ENCODE measurements at places on chromosomes 11 and 22. TPM values are rescaled to one million over a fixed set of nuclear protein-coding genes. Genes with fewer than 3 reads are reported as not detected.

GRCh38 chr22:20111045-20111688 lies 4.7 kb upstream of the RANBP1 start:
- no peak for DNase-seq

GRCh38 chr11:104369761-104370160 lies 205.8 kb upstream of the PDGFD start:
- DNase-seq, result no peak

- DNase-seq, result no peak
Observed at GRCh38 chr11:6298605-6299004, 21.7 kb downstream of the CAVIN3 start.

DNA sequence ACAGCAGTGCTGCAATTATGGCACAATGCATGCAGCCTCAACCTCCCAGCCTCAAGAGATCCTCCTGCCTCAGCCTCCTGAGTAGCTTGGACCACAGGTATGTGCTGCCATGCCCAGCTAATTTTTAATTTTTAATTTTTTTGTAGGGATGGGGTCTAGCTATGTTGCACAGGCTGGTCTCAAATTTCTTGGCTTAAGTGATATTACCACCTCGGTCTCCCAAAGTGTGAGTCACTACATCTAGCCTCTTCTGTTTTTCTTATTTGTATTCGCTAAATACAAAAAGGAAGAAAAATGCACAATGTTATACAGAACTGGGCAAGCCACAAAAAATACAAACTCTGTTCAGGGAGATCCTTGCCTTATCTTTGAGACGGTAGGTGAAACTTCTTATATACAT lies 62.1 kb downstream of the DDI1 start:
- no peak for DNase-seq

- DNase-seq, result no peak
Observed at GRCh38 chr22:50074551-50075530, 10.4 kb downstream of the MLC1 start.

- no peak for DNase-seq
Observed at GRCh38 chr11:1256257-1257045, 33.6 kb downstream of the MUC5B start.

DNA sequence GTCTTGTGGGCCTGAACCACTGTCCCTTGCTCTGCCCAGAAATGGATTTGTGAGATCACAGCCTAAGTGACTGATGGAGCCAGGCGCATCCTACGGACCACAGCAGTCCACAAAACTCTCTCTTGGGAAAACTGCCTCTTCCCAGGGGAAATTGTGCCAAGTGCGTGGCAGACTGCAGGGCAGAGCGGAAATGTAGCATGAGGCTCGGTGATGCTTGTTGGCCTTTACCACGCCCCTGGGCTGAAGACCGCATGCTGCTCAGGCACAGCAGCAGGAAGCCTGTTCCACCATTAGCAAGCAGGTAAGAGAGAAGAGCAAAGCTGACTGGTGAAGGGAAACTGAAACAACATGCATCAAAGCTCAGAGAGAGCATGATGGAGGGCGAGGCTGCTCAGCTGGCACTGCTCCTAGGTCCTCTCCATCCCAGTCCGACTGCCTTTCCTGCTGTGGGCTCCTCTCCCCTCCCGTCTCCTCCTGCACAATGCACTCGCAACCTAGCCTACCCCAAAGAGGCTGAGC lies 26.5 kb upstream of the SCARF2 start:
- DNase-seq, result no peak

DNA sequence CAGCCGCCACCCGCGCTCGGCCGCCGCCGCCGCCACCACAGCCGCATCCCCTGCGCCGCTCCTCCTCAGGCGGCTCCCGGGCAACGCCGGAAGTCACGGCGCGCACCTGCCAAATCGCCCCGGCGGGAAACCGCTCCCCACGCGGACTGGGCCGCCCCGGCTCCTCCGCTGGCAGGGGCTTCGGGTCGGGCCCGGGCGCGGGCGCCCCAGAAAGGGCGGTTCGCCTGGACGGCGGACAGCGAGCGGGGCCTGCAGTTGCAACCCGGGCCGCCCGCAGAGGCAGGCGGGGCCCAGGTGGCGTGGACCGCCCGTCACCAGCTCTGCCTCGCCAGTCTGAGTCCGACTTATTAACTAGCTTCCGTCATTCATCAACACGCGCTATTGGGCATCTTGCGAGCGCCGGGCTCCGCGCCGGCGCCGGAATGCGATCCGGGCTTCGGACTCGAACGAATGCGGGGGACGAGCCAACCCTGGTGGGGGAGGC lies at the start of gene HIRA:
TSS of gene HIRA (minus strand) at position 85 of the 484 bp plus-strand sequence. CDS start 257 bp downstream, outside the sequence.
- DNase-seq, result peak; percentile 92

- no peak for DNase-seq
Observed at GRCh38 chr22:43131773-43132501, 11.3 kb downstream of the MCAT start.

DNA sequence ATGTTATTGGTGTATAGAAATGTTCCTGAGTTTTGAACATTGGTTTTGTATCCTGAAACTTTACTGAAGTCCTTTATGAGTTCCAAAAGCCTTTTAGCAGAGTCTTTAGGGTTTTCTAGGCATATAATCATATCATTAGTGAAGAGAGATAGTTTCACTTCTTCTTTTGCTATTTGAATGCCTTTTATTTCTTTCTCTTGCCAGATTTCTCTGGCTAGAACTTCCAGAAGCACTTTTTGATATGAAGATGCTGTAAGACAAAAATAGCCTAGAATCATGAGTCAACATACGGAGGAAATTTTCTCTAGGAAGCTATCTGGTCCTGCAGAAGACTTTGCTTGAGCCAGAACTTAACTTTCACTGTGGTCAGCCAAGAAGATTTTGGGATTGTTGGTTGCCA lies 86.7 kb upstream of the IZUMO1R start:
- no peak for DNase-seq

GRCh38 chr22:39537975-39538374 lies 5.4 kb upstream of the RPS19BP1 start:
- no peak for DNase-seq

GRCh38 chr11:111961389-111962300 lies 24.5 kb downstream of the DIXDC1 start:
- no peak for DNase-seq

GRCh38 chr11:27203077-27203647 lies 159.9 kb downstream of the CCDC34 start:
- DNase-seq, result no peak

GRCh38 chr11:128021349-128022006 lies 565.9 kb downstream of the ETS1 start:
- no peak for DNase-seq

DNA sequence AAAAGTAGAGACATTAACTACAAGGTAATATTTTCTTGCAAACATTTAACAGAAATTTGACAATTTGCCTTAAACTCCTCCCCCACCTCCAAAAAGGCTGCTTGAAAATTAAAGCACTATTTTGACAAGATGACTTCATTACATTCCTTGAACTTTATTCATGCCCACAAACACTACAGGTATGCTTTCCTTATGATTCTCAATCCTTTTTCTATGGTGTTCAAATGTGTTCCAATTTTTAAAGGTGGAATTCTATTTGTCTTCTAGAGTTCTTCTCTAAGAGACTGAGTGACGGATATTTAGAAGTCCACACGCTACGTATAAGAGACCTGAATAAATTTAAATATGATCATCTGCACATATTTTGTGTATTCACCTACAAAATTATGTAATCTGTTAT lies 69.4 kb downstream of the MRTFA start:
- DNase-seq, result no peak

GRCh38 chr11:86483940-86484794 lies 109.5 kb downstream of the CCDC81 start:
- peak; percentile 81 for DNase-seq

DNA sequence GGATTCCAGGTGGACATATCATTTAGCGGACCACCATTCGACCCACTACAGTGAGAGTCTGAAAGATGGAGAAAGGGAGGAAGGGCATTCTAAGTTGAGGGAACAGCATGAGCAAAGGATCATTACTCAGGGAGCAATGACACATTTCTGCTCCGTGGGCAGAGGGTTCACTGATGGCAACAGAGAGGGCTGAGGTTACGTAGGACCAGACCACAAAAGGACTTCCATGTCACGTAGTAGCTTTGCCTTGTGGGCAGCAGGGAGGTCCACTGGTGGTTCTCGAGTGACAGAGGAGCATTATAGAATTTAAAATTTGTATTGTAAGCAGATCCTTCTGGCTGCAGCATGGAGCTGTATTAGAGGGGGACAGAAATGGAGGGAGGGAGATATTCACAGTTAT lies 109.7 kb upstream of the NAV2 start:
- DNase-seq, result no peak

DNA sequence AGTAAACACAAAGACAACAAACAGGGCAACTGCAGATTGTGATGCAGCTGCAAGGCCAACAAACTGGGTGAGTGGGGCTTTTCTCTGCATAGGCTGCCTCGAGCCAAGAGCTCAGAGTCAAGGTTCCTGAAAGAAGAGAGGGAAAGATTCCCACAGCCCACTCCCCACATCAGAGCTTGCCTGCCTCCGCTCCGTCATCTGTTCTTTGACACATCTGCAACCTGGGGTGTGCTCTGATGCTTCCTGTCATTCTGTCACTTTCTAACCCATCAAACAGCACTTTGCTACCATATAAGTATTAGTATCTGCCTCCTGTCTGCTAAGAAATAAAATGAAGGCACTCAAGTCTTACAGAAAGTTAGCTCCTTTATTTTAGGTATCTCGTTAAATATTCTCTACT lies 46.9 kb downstream of the C22orf31 start:
- DNase-seq, result no peak

DNA sequence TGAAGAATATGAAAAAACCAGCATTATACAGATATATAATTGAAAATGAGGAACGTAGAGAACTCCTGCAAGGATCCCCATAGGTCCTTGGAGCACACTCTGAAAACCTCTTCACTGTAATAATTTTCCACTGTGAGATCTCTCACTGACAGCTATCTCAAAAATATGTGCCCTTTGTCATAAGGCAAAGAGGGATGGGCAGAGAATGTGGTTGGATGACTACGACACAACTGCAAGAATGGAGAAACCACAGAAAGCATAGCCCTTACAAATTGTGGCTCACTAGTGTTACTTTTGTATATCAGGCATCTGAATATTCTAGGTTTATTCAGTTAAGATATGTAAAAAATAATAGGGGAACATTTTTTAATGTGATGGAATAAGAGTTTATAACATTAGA lies 7.9 kb upstream of the CTSC start:
- no peak for DNase-seq

DNA sequence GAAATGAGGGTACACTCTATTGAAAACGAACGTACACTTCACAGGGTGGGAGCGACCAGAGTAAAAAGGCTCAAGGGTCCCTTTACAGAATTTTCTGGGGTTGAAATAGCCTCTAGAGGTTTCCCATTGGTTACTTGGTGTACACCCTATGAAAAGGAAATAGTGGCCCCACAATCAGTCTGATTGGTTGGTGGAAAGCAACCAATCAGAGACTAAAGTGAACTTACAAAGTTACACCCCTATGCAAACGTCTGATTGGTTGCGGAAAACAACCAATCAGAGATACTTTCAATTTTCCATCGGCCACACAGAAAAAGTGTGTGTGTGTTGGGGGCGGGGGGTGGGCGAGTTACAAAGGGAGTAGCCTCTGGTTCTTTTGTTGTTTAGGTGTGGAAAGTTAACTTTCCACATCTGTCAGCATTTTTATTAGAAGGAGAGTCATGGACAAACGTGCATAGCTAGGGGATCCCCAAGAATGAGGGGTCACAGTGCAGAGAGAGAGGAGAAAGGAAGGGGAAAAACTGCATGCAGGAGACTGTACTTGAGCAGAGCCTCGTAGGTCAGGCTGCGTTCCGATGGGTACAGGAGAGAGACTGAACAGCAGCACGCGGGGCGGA lies 1152.1 kb downstream of the TBC1D22A start:
- DNase-seq, result no peak

DNA sequence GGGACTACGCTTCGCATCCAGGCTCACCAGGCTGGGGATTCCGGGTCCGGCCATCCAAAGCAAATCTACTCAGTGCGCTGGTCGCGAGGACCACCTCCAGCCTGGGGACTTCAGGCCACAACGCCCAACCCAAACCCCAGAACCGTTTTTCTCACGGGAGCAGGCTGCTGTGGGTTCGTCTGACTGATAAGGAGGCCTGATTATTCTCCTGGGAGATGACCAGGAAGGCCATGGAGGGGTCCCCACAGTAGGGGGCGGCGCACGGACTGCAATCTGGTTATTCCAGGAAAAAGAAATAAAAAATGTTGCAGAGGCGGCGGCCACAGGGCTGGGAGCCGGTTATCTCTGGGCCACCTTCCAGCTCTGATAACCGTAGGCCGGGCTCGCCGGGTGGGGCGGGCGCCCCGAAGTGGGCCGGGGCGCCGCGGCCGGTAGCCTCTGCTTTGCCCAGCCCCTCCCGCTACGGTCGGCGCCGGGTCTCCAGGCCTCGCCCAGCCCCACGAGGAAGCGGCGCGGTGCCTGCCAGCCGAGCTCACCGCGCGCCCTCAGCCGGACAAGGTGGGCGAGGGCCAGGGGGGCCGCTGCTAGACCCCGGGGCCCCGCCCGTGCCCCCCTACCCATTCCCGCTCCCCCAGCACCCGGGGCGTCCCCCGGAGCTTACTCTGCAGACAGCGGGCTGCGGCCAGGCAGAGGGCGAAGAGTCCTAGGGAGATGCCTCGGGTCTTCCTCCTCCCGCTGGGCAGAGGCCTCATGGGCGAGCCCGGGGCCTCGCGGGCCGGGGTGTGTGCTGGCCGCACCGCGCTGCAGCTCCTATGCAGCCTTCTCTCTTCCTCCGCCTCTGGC lies 446 bp downstream of the VSTM5 start:
- DNase-seq, result no peak

- DNase-seq, result no peak
Observed at GRCh38 chr22:38497869-38498268, 8.2 kb downstream of the DDX17 start.

GRCh38 chr22:28243539-28243938 lies 324.5 kb upstream of the PITPNB start:
- DNase-seq, result no peak

GRCh38 chr11:69696749-69697468 lies 6.9 kb downstream of the FGF19 start:
- DNase-seq, result no peak

GRCh38 chr11:131491503-131491902 lies 121.1 kb downstream of the NTM start:
- no peak for DNase-seq

Gene LIF
- 15.3 TPM for total RNA-seq

Gene HTR3B
- total RNA-seq, result not detected

Gene SDHD
- 125 TPM for total RNA-seq

Gene OR8I2
- not detected for total RNA-seq

Gene SLC22A9
- total RNA-seq, result not detected

Gene PVALB
- not detected for total RNA-seq

Gene MUC6
- not detected for total RNA-seq

Gene CYP2D6
- 0.72 TPM for total RNA-seq

Gene ACR
- not detected for total RNA-seq

Gene SOX10
- total RNA-seq, result 18.6 TPM

Gene SCGB1D2
- 1,370 TPM for total RNA-seq

Gene CCDC34
- total RNA-seq, result 8.0 TPM

Gene SLC22A12
- not detected for total RNA-seq

Gene TRIM21
- 13.2 TPM for total RNA-seq

Gene MAPK8IP1
- 4.8 TPM for total RNA-seq

Data from suprapubic skin (tissue), 4 donors.